ENCODE measurements at places on chromosomes 1 and 21. TPM values are rescaled to one million over a fixed set of nuclear protein-coding genes. Genes with fewer than 3 reads are reported as not detected.

- no peak for DNase-seq
Measured at GRCh38 chr1:93841771-93842170, 37.2 kb downstream of the DNTTIP2 start.

GRCh38 chr21:32335601-32336575 lies 37.2 kb downstream of the MRAP start:
- DNase-seq, result no peak

DNA sequence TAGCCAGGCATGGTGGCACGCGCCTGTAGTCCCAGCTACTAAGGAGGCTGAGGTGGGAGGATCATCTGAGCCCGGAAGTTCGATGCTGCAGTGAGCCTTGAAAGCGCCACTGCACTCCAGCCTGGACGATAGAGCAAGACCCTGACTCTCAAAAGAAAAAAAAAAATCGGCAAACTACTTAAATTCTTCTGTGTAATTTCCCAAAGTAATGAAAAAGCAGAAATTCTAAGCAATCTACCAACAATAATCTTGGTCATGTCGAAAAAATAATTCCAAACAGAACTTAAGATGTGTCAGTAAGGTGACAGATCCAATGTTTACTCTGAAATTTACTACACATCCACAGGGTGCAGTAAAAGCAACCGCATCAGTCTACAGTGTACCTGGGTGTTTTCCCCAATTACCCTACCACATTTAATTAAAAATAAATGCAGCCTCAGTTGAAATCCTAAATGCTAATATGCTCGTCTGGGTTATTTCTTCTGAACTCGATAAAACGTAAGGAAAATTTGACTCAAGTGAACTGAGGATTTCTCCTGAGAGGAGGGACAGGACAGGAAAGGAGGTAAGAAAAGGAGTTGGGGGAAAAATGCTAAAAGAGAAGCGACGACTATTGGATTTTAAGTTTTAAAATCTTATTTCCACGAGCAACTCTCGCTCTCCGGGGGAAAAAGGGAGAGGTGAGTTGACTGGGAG lies 801 bp downstream of the EPRS1 start:
- DNase-seq, result peak; percentile 4

- no peak for DNase-seq
Measured at GRCh38 chr1:54290506-54291184, 90.7 kb downstream of the MRPL37 start.

DNA sequence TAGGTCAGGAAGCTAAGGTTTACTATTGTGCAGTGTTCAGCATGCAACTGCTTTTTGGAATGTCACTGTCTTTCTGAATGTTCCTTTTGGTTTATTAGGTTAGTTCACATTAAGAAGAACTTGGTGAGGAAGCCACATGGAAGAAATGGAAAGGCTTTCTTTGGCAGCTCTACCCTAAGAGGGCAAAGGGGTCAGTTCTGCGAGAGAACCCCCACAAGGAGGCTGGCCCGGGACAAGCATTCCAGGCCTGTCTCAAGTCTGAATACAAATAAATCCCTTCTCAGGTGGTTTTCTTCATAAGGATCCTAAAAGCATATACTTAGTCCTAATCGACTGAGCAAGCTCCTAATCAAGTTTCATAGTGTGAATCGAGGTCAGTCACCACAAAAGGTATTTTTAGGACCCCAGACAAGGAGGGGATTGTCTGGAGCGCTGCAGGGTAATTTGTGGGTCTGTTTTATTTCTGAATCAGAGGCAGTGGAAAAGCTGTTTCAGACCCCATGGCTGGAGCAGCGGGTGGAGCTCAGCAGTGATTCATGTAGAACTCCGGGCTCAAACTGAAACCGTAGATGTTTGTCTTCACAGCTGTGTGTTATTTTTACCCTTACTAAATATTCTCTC lies 63.3 kb downstream of the ERG start:
- DNase-seq, result no peak

GRCh38 chr1:63005812-63006211 lies 221.9 kb downstream of the ATG4C start:
- no peak for DNase-seq

The OR2L2 gene
- 0.10 TPM for polyA plus RNA-seq

The OR6N1 gene
- not detected for polyA plus RNA-seq

The IVL gene
- polyA plus RNA-seq, result 0.42 TPM

The CYYR1 gene
- polyA plus RNA-seq, result 67.4 TPM

The TCHHL1 gene
- not detected for polyA plus RNA-seq

Measured in right renal cortex interstitium (tissue), 3 donors.